Hippocampal formation (tissue), 2 donors: ENCODE measurements at places on chromosomes 2 and 18.

DNA sequence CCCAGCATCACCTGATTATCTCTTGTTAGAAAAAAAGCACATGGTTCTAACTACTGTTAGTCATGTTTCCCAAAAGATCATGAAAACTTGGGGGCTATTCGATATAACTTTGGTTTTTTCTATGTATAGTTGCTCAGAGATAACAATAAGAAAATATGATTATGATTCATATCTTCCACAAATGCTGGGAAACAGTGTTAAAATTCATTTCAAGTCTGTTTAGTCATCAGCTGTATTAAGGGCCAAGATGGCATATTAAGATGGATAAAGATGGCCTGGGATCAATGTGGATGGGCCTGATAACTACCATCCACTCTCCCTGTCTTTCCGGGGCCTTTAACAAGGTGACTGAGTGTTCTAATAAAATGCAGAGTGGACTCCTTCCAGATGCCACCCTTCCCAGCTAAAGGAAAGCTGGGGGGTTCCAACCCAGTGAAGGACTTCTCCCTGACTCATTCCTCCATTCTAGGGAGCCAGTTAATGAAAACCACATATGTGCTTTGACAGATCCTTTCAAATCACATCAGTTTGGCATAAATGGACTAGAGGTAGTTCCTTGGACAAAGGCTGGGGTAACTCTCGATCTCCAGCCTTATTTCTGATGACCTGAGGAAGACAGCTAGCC, 221.6 kb downstream of the VAPA start:
- no peak for DNase-seq

- peak; percentile 76 for DNase-seq
Measured at GRCh38 chr2:218301176-218301819, 9.0 kb upstream of the TMBIM1 start.

DNA sequence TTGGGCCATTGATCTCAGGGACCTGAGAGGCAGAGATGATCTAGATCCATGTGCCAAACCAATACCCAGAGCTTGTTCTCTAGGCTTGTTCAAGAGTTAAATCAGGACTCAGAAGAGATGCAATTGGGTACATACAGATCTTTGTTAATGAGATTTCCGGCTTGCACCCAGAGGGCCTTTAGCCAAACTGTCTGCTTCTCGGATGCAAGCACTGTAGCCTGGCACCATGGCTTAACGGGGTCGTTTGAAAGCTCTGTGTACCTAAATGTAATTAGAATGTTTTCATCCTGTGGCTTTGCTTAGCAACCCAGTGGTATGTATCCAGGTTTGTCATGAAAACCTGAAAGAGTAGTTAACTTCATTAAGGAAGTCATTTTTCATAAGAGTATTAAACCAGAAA, 94.2 kb downstream of the TPGS2 start:
- DNase-seq, result no peak

GRCh38 chr2:147607379-147607778, 237.4 kb upstream of the ACVR2A start:
- DNase-seq, result no peak

DNA sequence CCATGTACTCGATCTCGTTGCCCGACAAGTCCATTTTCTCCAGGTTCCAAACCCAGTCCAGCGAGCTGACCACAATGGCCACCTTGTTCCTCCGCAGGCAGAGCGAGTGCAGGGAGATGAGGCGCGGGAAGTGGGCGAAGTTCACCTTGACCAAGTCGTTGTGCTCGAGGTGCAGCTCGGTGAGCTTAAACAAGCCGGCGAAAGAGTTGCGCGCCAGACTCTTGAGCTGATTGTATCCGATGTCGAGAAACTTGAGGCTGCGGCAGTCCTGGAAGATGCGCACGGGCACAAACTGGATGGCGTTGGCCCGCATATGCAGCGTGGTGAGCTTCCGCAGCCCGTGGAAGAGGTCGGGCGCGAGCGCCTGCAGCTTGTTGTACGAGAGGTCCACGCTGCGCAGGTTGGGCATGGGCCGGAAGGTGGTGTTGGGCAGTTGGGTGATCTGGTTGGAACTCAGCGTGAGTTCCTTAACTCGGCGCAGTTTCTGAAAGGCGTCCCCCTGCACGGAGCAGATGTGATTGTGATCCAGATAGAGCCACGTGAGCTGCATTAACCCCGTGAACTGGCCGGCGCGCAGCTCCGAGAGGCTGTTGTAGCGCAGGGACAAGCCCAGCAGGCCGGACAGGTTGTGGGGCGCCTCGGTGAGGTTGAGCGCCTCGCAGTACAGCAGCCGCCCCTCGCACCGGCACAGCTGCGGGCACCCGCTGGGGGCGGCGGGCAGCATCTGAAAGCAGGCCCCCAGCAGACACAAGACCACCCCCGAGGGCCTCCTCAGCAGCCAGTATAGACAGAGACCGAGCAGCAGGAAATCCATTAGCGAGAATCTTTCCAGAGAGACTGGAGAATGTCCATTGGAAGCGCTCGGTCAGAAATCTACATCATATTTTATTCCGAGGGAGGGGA, 1.3 kb downstream of the LRRTM1 start:
- DNase-seq, result no peak

DNA sequence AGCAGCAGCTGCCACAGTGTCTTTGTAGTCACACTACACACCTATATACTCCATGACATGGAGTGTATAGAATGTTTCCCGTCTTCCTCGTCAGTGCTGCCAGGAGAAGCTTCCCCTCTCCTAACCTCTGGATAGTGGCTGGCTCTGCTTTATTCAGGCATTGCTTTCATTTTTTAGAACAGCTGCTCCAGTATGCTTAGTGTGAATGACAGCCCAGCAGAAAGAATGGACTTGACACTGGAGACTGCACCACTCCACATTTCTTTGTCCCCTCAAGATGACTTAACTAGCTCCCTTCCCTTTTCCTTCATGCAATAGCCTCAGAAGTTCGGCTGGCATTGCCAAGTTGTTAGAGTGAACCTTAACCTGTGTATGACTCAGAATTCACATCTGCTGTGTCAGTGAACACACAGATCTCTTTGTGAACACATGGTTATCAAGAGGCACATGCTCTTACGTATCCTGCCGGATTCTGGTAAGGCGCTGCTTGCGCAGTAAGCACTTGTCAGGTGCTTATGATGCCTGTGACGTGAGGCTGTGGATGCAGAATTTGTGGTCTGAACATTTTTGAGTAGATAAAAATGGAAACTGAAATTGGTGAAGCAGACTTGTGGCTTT, 73.9 kb downstream of the NEDD4L start:
- no peak for DNase-seq

GRCh38 chr2:172094294-172095145, 8.2 kb downstream of the DLX2 start:
- no peak for DNase-seq

GRCh38 chr2:54577035-54577434, 120.9 kb downstream of the SPTBN1 start:
- DNase-seq, result no peak
